HEK293T (cell line): ENCODE measurements at places on chromosomes 6 and 20.

GRCh38 chr20:20211274-20211987, 156.5 kb upstream of the INSM1 start:
- DNase-seq: peak; percentile 38

- DNase-seq: no peak
These were observed 7.1 kb downstream of the XKR7 start for GRCh38 chr20:31974951-31975487.

- no peak for DNase-seq
These were observed 41.4 kb upstream of the MLN start for GRCh38 chr6:33845031-33845745.

DNA sequence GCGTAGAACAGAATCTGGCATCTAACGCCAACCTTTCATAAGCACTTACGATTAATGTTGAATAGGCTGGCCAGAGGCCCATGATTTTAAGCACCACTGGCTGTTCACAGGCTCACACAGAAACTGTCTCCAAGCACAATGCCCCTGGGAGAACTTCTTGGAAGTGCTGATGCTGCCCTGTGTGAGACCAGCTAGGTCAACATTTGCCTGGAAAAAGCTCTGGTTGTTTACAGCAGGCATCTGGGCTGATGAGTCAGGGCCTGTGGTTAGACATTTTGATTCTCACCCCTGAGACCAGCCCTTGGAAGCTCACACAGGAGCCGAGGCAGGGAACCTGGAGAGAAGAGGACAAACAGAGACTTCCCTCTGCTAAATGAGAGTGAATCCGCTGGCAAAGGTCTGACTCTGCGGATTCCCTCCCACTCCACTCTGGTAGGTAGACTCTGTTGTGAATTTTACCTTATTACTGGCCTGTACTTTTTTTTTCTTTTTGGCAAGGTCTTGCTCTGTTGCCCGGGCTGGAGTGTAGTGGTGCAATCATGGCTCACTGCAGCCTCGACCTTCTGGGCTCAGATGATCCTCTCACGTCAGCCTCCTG, 6.8 kb upstream of the SULF2 start:
- DNase-seq: no peak

- DNase-seq: no peak
These were observed 69.2 kb upstream of the DUSP22 start for GRCh38 chr6:223136-223535.

DNA sequence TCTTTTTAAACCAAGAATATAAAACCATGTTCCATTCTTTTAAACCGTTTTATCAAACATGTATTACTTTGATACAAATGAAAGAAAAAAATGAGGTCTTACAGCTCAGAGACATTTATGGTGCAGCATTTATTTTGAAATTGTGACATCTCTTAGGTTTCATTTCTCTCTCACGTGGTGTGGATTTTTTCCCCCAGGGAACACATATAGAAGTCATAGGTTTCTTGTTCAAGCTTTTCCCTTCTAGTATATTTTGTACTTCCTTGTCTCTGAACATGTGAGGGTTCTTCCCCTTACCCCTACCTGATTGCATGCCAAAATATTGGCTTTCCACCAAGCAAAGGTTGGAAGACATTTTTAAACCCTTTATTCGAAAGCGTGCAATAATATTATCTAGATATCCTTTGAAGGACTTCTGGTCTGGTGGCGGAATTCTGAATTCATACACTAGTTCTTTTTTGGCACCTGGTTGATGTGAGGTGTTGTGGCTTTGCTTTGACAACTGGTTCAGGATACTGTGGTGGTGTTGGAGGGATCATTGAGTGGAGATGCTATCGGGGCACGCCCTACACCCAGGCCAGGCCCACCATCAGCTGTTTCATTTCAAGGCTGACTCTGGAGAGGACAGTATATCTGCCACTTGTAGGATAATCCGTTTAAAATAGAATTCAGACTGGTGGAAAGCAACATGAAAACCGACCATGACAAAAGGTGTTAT, 5.6 kb upstream of the FAM50B start:
- DNase-seq: no peak

GRCh38 chr20:57379263-57379647, 11.9 kb upstream of the RBM38 start:
- DNase-seq: no peak

GRCh38 chr6:93416571-93417420, 2.6 kb downstream of the EPHA7 start:
- peak; percentile 37 for DNase-seq

- no peak for DNase-seq
These were observed 23.9 kb upstream of the YWHAB start for GRCh38 chr20:44861531-44862006.

DNA sequence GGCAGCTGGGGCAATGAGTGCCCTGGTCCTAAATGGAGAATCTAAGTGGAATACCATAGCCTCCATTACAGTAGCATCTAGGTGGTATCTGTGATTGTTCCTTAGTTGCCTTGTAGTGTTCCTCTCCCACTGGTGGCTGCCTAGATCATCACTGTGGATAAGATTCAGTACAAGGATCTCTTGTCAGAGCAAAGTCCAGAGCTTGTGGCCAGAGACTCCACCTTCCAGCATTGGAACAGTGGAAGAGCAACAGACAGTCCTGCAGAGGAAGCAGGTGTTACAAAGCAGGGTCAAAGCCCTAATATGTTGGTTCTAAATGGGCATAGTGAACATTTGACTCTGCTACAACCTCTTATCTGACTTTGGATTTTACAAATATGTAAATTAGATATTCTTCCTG, 194.1 kb upstream of the GRIK2 start:
- DNase-seq: no peak

DNA sequence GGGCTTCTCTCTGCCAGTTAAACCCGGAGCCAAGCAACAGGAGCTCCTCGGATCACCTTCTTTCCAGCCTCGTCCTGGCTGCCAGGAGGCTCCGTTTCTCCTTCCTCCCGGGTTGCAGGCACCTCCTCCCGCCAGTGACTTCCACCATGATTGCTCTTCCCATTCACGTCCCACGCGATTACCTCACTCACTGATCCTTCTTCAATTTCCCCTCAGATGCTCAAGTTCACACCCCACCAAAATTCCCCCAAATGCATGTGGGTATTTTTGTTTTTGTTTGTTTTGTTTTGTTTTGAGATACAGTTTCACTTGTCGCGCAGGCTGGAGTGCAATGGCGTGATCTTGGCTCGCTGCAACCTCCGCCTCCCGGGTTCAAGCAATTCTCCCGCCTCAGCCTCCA, 25.1 kb downstream of the KCNQ2 start:
- DNase-seq: no peak

DNA sequence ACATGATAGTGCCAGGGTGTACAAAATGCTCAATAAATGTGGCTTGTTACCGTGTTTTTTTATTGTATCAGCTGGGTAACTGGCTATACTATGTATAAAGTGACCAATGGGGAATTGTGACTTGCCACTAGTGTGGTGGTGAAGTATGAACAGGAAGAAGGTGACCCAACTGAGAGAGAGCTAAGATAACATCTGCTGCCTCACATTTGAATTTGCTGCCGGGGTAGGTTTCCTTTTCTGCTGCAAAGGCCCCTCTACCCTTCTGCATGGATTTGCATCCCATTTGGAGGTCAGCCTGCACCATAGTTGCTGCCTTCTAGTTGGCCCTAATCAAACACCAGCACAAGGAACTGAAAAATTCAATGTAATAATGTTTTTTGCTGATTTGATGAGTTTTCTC, 24.1 kb downstream of the IL17A start:
- DNase-seq: no peak

DNA sequence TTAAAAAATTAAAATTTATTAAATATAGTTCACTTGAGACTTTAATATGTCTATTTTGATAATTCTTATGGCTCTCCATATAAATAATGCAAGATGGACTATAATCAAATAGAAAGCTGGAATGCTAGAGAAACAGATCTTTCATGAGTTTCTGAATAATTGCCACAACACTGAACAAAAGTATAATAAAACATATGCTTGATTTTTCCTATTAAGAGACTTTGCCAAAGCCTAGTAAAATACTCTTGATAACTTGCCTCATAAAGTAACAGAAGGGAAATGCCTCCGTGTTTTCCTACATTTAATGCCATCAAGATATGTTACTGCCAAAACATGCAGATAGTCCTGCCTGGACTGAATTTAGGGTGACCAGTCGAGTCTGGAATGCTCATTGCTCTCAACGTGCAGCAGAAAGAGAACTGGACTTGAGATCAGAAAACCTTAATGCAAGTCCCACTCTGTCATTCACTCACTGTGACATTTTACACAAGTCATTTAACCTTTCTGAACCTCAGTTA, 153.2 kb downstream of the AIG1 start:
- DNase-seq: no peak

- no peak for DNase-seq
These were observed 1.3 kb upstream of the SDCBP2 start for GRCh38 chr20:1330075-1330830.

GRCh38 chr6:47016909-47017308, 25.2 kb downstream of the ADGRF1 start:
- DNase-seq: no peak

DNA sequence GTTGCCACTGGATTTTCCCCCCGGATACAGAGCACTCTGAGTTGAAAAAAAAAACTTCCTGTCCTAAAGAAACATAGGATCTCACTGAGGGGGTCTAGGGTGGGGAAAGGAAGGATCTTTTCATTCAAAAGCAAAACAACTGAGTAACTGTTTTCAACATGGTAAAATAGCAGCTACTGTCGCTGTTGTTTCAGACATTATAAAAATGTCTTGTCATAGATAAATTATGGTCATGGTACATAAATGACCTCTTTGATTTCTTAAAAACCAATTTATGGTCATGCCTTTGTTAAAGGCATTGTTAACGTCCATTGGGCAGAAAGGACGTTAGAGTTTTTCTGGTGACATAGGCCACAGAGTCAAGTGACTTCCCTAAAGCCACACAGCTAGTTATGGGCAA, 180.4 kb upstream of the DTNBP1 start:
- DNase-seq: no peak

DNA sequence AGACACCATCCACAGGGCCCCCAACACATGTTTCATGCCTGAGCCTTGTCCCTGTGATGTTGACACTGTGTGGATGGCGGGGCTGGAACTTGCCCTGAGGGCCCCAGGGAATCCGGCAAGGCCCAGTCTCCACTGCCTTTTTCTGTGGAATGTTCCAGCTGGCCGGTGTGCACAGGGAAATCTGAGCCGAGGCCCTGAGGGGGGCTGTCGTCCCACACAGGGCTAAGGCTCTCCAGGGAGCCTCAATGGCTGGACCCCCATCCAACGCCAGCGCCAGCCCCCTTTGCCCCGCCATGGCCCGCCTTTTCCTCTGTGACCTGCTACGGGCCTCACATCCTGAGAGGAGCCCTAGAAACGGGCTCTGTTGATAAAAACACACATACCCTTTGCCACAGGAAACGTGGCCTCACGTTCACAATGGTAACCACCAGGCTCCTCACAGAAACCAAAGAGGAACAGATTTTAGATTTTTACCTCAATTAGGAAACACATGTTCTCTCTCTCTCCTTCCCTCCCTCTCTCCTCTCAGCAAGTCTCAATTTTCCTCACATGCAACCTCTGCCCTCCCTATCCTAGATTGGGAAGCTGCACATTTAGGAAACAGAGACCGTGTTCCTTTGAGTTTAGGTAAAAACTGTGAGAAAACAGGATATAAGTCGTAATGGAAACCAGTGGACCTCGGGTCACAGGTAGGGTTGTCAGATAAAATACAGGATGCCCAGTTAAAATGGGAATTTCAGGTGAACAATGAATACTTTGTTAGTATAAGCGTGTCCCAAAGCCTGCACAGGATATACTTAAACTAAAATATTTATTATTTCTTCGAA, 13.7 kb upstream of the ZNF831 start:
- no peak for DNase-seq

DNA sequence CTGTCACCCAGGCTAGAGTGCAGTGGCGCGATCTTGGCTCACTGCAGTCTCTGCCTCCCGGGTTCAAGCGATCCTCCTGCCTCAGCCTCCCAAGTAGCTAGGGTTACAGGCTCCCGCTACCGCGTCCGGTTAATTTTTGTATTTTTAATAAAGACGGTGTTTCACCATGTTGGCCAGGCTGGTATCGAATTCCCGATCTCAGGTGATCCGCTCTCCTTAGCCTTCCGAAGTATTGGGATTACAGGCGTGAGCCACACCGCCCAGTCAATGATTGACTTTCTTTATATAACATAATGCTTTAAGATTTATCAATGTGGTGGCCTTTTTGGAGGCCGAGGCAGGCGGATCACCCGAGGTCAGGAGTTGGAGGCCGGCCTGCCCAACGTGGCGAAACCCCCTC, 7.8 kb upstream of the ABT1 start:
- no peak for DNase-seq

DNA sequence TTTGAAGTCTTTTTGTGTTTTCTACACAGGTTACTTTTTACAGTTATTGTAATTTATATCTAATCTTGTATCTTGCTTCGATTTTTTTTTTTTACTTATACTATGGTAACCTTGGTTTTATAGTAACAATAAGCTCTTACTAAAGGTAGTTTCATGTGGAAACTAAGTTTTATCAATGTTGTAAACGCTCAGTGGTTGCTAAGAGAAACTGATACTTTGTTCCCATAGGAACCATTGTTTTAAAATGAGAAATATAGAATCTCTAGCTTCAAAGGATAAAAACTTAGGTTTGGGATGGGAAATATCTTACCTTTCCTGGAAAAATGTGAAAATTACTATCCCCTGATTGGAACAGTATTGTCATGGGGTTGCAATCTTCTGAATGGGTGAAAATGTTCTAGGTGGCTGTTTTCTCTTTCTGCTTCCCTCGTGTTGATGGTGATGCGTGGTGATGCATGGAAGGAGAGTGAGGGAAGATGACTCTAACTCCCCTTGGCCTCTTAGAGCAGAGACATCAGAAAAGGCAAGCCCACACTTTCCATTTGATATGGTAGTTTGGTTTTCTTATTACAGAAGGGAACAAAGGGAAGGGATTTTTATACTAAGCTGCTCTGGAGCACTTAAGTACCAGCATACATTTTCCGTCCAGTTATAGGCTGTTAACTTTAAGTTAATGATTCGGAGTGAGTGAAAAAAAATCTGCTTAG, 23.5 kb upstream of the BACH2 start:
- no peak for DNase-seq
